ENCODE measurements at places on chromosomes 1 and 21. TPM values are rescaled to one million over a fixed set of nuclear protein-coding genes. Genes with fewer than 3 reads are reported as not detected.

GRCh38 chr1:218242171-218242570, 42.9 kb upstream of the RRP15 start:
- DNase-seq, result no peak

ATG4C gene
- 10.9 TPM for total RNA-seq

CHODL gene
- total RNA-seq, result 0.25 TPM

DNA sequence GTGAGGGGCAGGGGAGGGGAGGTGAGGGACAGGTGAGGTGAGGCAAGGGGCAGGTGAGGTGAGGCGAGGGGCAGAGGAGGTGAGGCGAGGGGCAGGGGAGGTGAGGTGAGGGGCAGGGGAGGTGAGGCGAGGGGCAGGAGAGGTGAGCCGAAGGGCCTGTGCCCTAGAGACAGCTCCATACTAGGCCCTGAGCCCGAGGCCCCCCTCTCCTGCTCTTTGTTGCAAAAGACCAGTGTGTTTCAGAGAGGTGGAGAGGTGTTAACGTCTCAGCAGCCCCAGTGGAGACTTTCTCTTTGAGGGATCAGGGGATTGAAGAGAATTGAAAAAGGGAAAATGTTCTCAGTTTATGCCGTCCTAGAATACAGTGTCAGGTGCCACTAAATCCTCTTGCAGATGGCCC, 44.2 kb downstream of the EPHB2 start:
- no peak for DNase-seq

DNA sequence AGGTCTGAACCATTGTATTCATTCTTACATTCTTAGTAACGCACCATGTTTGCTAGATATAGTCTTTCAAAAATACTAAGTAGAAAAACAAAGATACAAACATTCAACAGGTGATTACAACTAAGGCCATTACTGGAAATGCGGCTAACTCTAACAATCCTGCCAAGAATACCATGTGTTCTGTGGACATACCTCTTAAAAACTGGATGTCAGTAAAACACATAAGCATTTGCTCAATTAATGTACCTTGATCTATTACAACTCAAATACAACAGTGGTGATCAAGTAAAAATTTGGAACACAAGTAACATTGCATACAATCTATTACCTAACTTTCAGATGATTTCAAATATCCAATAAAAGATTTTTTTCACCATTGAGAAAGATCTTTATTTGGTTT, 15.4 kb downstream of the ANGPTL3 start:
- no peak for DNase-seq

RNF186 gene
- total RNA-seq, result not detected

GRCh38 chr1:217253985-217254384, 376.9 kb downstream of the GPATCH2 start:
- no peak for DNase-seq

GRCh38 chr21:19141511-19141910, 737.9 kb upstream of the TMPRSS15 start:
- DNase-seq, result no peak

GRCh38 chr1:55935236-55935635, 644.1 kb downstream of the PLPP3 start:
- DNase-seq, result no peak

DNA sequence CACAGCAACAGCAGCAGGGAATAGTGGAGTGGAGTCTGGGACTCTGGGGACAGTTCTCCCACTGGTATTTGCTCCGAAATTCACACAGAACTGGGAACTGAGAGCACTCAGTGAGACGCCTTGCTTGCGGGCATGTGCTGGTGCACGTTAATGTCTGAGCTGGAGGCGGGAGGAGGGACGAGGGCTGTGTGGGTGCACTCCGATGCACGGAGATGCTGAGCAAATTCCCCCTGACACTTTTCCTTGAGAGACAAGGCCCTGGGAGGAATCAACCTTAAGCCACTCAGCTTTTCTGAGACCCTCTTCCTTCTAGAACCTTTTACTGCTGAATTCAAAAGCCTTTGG, 2.8 kb downstream of the RGS8 start:
- DNase-seq, result no peak

RUNX3 gene
- total RNA-seq, result 0.52 TPM

GRCh38 chr21:32702702-32703101, 25.1 kb downstream of the SYNJ1 start:
- no peak for DNase-seq

DNA sequence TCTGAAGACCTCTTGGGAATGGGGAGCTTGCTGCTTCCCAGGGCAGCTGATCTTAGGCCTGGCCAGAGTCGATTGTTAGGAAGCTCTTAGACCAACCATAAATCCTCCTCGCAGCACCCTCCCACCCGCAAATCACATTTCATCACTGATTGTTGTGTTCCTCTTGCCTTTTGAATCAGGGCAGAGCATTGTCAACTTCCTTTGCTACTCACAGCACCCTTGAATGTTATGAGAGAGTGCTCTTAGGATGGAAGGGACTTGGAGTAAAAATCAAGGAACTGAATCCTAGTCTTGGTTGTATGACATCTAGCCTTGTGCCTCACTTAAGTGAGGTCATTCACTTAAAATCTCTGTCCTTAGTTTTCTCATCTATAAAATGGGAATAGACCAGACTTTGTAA, 3.0 kb downstream of the VASH2 start:
- DNase-seq, result no peak

SERTAD4 gene
- 4.6 TPM for total RNA-seq
